ENCODE measurements at places on chromosomes 2 and 18.
A peak's percentile ranks its signal among the peaks of the same experiment; 100 is the strongest.

- no peak for DNase-seq
Measured at GRCh38 chr2:150370561-150370960, 116.9 kb downstream of the RND3 start.

- no peak for DNase-seq
Measured at GRCh38 chr2:240990266-240990529, 8.2 kb upstream of the SNED1 start.

DNA sequence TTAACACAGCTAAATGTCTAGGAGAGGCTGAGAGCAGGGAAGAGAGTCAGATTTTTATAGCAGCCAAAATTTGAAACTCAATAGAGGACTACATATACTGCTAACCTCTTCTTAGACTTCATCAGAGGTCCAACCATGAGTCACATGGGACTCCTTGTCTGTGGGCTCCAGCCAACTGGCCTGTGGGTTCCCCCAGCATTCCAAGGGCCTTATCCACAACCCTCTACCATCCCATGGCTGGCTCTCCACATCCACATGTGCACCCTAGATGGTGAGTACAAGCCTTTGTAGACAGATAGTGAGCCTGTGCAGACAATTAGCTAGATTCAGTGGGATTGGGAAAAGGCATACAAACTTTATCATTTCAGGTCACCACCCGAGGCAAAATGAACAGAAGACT is 901.9 kb upstream of the ZEB2 start:
- DNase-seq: no peak

GRCh38 chr2:193141-193671 is 70.6 kb downstream of the SH3YL1 start:
- DNase-seq: no peak

GRCh38 chr2:136664713-136665405 is 100.5 kb upstream of the THSD7B start:
- DNase-seq: no peak

DNA sequence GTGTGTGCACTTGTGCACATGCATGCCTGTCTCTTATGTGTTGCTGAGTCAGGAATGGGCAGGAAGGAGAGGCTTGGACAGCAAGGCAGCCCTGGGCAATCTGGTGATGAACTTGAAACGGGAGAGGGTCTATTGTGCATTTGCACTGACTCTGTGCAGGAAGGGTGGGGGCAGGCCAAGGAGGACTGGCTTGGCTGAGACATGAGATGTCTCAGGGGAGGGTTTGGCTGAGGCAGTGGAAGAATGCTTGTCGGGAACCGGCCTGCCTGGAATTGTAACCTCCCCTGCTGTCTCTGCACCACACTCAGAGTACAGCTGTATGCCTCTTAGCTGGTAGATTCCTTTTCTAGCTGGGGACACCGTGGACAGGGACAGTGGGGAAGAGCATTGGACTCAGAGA is 176.1 kb upstream of the TNP1 start:
- DNase-seq: no peak

DNA sequence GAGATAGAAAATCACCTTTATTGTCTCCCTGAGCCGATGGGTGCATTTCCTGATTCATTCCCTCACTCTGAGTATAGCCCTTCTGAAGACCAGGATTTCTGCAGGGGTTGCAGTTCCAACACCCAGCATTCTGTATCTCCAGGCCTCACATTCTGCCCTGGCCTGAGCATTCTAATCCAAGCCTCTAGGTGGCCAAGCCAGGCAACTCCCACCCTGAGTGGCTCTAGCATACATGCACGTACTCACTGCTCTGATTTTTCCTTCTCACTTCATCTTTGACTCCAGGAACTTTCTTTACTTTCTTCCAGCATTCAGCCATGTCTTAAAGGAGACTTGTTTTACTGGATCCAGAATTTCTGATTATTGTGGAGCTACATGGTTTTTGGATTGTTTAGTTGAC is 100.7 kb upstream of the STK39 start:
- no peak for DNase-seq

- no peak for DNase-seq
Measured at GRCh38 chr2:118040891-118041290, 27.0 kb upstream of the CCDC93 start.

- DNase-seq: no peak
Measured at GRCh38 chr2:3154146-3154545, 223.5 kb downstream of the EIPR1 start.

DNA sequence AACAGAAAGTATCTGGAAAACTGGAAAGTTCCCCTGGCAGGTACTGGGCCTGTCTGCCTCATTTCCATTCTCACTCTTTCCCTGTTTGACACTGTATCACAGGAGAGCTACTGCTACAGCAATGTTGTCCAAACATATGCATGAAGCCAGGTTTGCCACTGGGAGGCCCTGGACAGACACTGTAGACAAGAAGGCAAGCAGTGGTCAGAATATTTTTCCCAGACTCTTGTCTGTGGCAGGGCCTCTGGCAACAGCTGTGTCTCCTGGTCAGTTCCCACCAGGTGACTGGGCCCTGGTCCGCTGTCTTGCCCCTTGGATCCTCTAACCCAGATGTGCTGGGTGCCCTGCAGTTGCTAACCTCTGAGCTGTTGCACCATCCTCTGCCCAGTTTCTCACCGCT is 178.9 kb upstream of the FANCL start:
- no peak for DNase-seq

GRCh38 chr2:60154142-60154541 is 399.3 kb downstream of the BCL11A start:
- no peak for DNase-seq

- DNase-seq: no peak
Measured at GRCh38 chr2:86686905-86687304, 33.2 kb upstream of the RMND5A start.

DNA sequence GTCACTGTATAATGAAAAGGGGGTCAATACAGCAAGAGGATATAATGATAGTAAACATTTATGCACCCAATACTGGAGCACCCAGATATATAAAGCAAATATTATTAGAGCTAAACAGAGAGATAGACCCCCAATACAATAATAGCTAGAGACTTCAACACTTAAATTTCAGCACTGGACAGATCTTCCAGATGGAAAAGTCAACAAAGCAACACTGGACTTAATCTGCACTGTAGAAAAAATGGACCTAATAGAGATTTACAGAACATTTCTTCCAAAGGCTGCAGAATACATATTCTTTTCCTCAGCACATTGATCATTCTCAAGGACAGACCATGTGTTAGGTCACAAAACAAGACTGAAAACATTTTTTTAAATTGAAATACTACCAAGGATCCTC is 26.7 kb downstream of the ZBTB14 start:
- DNase-seq: no peak

DNA sequence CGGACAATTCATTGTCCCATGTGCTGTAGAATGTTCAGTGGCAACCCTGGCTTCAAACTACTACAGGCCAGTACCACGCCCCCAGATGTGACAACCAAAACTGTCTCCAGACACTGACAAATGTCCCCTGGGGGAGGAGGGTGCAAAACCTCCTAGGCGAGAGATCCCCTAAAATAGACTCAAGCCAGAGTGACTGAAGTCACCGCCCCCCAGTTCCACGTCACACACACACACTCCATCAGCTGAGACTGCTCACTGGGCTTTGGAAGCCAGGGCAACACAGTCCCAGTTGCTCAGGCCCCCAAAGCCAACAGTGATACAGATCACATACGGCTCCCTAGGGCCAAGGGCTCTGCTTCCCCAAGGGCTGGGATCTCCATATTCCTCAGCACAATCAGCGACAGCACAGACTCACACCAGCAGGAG is 19.1 kb downstream of the HDAC4 start:
- DNase-seq: peak; percentile 29

- DNase-seq: no peak
Measured at GRCh38 chr2:152686321-152686720, 30.9 kb downstream of the PRPF40A start.

DNA sequence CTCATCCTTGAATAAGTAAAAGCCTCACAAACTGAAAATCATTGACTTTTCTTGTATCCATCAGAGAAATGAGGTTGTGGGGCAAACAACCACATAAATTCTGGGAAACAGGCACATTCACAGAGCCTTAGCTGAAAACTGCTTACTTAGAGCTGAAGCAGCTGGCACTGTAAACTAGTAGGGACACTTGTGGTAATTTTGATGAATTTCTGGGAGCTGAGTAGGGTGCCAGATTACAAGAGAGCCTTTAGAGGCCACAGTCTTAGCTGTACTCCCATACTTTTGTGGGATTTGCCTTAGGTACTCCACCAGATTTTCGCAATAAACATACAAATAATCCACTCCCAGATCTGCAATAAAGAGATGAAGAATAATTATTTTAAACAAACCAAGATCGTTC is 315.2 kb downstream of the TMX3 start:
- DNase-seq: no peak

DNA sequence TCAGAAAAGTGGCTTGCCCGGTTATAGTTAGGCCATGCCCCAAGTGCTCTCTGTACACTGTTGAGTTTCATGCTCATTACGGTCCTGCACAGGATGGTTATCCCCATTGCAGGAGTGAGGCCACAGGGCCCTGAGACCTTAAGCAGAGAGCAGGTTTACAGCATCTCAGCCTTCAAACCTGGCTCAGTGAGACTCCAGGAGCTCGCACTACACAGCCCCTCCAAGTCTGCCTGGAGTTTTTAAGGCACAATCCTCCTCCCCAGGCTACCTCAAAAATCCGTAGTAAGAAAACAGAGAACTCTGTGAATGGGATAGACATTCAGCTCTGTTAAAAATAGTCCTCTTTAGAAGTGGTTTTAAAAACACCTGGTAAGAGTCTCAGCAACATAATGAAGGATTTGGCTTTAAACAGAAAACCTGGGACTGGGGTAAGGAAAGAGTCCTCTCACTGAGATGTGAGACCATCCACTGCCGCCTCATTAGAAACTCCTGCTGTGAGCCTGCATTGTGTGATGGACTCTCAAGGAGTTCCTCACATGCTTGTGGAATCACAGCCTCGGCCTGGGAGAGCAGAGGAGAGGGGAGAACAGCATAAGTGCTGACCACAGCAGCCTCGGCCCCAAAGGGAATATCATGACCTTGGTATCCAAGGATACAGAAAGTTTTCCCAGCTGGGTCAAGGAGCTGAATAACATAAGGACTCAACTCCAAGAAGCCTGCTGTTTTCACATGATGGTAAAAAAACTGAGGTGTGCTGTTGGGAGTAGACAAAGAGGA is 214.8 kb downstream of the ATAD2B start:
- no peak for DNase-seq

- no peak for DNase-seq
Measured at GRCh38 chr2:190335225-190335559, 8.2 kb upstream of the INPP1 start.

DNA sequence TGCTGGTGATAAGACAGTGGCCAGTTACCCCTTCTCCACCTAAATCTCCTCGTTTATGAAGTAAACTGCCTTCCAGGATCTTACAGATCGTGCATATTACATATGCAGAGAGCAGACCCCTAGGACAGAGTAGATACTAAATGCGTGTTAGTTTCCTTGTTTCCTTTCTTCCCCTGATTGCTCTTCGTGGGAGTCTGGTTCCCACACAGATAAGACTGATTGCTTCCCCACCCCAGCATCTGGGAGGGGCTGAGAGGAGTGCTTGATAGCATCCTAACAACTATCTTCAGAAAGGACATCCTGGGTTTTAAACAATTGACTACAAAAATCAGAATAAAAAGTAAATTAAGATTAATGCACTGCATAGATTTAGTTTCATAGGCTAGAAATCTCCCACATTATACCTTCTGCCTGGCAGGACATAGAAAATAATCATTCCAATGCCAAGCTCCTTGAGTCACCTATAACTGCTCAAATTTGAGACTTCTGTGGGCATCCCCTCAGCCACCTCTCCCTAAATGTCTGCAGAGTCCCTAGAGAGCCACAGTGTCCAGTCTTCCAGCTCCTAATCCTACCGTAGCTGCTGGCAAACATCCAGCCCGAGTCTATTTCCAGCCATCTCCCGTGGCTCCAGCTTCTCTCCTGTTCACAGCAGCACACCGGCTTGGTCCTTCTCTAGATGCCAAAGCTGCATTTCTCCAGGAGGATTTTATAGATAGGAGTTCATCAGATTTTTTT is 128.3 kb downstream of the LRRC30 start:
- no peak for DNase-seq

- DNase-seq: no peak
Measured at GRCh38 chr2:134677856-134678756, 40.7 kb downstream of the TMEM163 start.

DNA sequence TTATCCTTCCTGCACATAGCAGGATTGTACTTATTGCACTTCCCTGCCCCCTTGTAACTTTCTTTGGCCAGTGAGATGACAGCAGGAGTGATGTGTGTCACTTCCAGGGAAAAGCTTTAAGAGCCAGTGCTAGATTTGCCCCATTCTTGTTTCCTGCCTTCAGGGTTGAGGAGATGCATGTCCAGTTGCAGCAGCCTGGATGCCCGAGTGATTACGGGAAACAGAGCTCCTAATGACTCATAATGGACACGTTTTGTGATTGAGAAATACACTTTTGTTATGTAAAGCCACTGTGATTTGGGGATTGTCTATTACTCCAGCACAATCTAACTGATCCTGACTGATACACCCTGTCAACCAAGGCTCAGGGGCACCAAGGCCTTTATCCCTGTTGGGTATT is 5.0 kb upstream of the TET3 start:
- DNase-seq: no peak

- no peak for DNase-seq
Measured at GRCh38 chr2:169734169-169734847, 676 bp downstream of the KLHL23 start.

GRCh38 chr18:33472509-33472908 is 32.0 kb upstream of the CCDC178 start:
- no peak for DNase-seq

DNA sequence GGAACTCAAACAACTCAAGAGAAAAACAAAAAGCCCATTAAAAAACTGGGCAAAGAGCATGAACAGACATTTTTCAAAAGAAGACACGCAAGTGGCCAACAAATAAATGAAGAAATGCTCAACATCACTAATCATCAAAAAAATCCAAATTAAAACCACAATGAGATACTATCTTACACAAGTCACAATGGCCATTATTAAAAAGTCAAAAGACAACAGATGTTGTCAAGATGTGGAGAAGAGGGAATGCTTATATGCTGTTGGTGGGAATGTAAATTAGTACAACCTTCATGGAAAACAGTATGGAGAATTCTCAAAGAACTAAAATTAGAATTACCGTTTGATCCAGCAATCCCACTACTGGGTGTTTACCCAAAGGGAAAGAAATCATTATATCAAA is 15.1 kb downstream of the LMAN1 start:
- no peak for DNase-seq

GRCh38 chr2:60509066-60509465 is 44.4 kb downstream of the BCL11A start:
- DNase-seq: no peak

- no peak for DNase-seq
Measured at GRCh38 chr2:256094-256493, 7.7 kb downstream of the SH3YL1 start.

DNA sequence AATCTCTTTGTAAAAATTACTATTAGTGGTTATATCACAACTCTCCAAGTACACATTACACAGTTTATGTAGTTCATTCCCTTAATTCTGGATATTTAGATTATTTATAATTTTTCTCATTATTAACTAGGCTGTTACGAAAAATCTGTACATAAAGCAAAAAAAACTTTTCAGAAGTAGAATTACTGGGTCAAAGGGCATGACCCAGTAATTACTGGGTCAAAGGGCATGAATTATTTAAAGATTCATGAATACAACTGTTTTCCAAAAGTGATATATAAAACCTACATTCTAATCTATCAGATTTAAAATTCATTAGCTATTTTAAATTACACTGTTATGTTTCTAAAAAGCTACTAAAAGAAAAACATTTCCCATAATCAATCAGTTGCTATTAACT is 55.3 kb downstream of the MSH6 start:
- DNase-seq: no peak

- DNase-seq: no peak
Measured at GRCh38 chr2:132037527-132038178, 124.1 kb downstream of the ANKRD30BL start.
